T-helper 17 cell (primary cell): ENCODE measurements at places on chromosomes 12 and 14. TPM values are rescaled to one million over a fixed set of nuclear protein-coding genes. Genes with fewer than 3 reads are reported as not detected.

PRH2 gene
- total RNA-seq, result not detected

FERMT2 gene
- total RNA-seq, result 0.78 TPM

- H3K4me1 ChIP-seq, result no peaks in the 10 kb centered on the region
- H3K27me3 ChIP-seq, result peaks cover 7% of the 10 kb centered on the region
- no peak for DNase-seq
- no peak overlapping the region for H3K27ac ChIP-seq
These were observed 182.6 kb downstream of the PHLDA1 start for GRCh38 chr12:75848961-75849360.

GRCh38 chr14:76591266-76591665 lies 170.0 kb upstream of the VASH1 start:
- H3K4me1 ChIP-seq, result no peaks in the 10 kb centered on the region
- DNase-seq, result no peak
- no peak overlapping the region for H3K27ac ChIP-seq
- peaks cover under 1% of the 10 kb centered on the region for H3K36me3 ChIP-seq

DNA sequence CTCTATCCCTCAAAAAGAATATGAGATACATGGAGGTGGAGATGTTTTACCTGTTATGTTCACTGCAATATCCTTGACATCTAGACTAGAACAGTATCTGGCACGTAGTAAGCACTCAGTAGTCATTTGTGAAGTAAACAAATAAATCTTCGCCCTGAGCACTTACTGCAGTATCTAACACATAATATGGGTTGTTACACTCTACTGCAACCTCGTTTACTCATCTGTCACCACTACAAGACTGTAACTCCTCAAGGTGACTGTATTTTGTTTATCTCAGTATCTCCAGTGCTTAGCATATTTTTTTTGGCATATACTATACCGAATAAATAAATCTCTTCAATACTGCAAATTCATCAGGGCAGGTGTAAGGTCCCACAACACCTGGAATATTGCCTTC lies 66.1 kb downstream of the WASHC3 start:
- no peaks in the 10 kb centered on the region for H3K36me3 ChIP-seq
- no peak for DNase-seq
- H3K27me3 ChIP-seq, result peaks cover 44% of the 10 kb centered on the region
- no peak overlapping the region for H3K27ac ChIP-seq

- H3K4me3 ChIP-seq, result no peak overlapping the region
- no peaks in the 10 kb centered on the region for H3K36me3 ChIP-seq
- peaks cover 12% of the 10 kb centered on the region for H3K4me1 ChIP-seq
- peaks cover 1% of the 10 kb centered on the region for H3K27me3 ChIP-seq
- DNase-seq, result no peak
These were observed 199.5 kb upstream of the SFSWAP start for GRCh38 chr12:131511391-131511802.
